SHP77 (cell line): ENCODE measurements at places on chromosomes 1 and 21.

- DNase-seq, result no peak
Observed at GRCh38 chr1:50126927-50127715, 18.4 kb downstream of the ELAVL4 start.

- DNase-seq, result peak; percentile 17
Observed at GRCh38 chr1:59497616-59498015, 200.7 kb downstream of the FGGY start.

DNA sequence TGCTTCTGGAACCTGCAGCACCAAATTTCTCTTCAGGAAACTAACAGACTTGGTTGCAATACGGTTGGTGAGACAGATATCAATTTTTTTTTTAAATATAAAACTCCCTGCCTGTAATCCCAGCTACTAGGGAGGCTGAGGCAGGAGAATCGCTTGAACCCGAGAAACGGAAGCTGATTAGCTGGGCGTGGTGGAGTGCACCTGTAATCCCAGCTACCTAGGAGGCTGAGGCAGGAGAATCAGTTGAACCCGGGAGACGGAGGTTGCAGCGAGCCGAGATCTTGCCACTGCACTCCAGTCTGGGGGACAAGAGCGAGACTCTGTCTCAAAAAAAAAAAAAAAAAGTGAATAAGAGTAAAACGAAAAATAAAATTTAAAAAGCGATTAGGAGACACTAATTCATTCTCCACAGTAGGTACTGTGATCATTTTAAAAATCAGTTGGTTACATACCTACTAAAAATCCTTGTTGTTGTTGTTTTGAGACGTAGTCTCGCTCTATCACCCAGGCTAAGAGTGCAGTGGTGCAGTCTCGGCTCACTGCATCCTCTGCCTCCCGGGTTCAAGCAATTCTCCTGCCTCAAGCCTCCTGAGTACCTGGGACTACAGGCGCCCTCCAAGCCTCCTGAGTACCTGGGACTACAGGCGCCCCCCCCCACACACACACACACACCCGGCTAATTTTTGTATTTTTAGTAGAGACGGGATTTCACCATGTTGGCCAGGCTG is 796 bp upstream of the RBM8A start:
- no peak for DNase-seq

GRCh38 chr1:210025870-210026269 is 87.9 kb downstream of the SYT14 start:
- no peak for DNase-seq

GRCh38 chr1:168057355-168057754 is 79.4 kb downstream of the GPR161 start:
- no peak for DNase-seq

DNA sequence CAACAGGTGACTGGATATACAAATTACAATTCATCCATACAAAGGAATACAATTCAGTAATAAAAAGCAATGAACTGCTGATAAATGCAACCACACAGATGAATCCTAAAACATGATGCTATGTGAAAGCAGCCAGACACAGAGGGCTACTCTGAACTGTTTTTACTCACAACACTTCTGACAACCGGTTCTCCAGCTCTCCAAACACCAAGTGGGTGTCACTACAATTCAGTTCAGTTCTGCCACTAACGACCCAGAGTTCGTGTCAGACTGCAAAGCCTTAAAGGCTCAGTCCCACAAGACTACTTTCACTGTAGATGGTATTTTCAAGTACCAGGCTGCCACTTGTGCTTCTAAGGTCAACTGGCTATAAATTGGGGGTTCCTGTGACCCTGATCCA is 119.4 kb downstream of the SLC16A1 start:
- DNase-seq, result no peak

DNA sequence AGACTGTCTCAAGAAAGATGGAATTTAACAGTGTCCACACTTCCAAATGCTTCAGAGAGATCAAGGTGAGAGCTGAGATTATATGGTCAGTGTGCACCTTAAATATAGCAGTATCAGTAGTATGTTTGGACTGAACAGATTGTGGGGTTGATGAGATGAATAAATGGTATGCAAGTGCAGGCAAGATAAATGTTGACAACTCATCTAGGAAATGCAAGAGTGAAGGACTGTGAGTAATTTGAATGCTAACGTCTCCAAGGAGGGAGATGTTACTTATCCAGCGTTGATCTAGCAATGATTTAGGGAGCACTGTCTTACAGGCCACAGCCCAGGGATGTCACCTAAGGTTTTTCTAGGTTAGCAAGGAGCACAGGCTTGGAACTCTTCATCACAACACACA is 170.7 kb upstream of the GALNT2 start:
- no peak for DNase-seq

DNA sequence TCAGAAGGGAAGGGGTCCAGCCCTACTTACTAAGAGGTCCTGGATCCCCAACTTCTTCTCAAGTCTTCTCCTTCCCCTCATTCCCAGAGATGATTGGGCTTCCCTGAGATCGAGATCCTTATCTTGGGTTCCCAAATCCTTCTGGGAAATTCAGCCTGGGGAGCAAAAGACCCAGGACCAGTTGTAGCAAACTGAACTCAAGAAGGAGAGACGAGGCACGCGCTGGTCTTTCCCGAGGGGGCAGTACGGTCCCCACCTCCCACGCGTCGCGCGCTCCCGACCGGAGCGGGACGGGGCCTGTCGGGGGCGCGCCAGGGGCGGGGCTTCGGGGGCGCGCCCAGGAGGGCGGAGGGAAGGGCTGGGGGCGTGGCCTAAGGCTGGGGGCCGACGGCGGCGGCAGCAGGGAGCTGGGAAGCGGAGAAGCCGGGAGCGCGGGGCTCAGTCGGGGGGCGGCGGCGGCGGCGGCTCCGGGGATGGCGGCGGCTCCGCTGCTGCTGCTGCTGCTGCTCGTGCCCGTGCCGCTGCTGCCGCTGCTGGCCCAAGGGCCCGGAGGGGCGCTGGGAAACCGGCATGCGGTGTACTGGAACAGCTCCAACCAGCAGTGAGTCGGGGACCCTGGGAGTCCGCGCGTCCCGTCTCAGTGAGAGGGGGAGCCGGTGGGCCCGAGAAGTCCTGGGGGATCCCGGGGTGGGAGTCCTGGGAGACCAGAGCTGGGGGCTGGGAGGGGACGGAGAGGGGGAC is at the start of gene EFNA3:
Gene EFNA3, plus strand, starts transcription at position 369 of the 741 bp plus-strand sequence. Its CDS starts 105 bp downstream, at position 474.
- DNase-seq, result peak; percentile 61

DNA sequence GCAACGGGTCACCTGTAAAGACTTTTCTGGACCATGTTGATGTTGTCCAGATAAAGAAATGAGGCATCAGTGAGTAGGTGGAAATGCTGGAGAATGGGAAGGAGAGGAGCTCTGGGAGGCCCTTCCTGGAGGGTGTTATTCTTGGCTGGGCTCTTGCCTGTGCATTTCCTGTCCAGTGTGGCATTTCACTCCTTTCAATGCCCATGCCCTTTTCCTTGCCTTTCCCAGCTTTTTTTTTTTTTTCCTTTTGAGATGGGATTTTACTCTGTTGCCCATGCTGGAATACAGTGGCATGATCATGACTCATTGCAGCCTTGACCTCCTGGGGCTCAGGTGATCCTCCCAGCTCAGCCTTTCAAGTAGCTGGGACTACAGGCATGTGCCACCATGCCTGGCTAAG is 11.8 kb downstream of the NOS1AP start:
- no peak for DNase-seq

DNA sequence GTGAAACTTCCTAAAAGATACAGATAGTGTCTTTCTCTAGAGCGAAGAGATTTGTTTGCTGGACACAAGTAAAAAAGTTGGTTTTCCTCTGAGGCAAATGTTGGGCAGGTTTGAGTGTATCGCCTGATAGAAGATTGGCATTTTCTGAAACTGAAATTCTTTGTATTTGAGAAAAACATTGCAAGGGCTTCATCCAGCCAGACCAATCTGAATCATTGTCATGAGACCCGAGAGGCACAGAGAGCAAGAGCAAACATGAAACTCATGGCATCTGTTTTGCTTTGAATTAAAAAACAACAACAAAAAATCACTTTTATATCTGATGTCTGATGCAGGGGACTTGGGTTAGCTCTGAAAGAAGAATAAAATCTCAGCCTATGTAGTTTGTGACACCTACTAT is 379.3 kb upstream of the NCAM2 start:
- DNase-seq, result no peak

DNA sequence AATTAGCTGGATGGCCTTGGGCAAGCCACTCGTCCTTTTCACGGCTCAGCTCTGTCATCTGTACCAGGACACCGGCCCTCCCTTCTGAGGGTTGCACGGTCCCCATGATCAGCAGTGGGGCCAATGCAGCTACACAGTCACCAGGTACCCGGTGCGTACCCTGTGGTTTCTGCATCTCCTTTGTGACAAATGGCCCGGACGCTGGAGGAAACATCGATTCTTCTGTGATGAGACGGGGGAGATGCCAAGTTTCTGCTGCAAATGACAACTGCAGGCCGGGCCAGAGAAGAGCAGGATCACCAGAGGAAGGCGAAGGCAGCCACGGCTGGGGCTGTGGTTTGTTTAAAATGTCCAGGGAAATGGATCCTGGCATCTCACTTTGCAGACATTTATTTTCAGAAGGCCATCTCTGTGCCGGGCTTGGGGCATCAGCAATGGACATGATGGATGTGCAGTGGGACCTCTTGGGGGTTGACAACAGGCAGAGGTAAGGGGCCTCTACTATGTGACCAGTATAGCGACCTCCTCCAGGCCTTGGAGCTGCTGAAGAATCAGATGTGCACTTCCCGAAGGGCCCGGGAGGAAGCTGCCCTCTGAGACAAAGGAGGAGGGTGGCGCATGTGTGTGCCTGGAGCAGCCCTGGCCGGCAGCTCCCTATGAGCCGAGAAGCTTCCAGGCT is 221.9 kb upstream of the C1orf174 start:
- DNase-seq, result no peak

GRCh38 chr1:161193561-161194235 is 5.2 kb downstream of the ADAMTS4 start:
- peak; percentile 50 for DNase-seq

DNA sequence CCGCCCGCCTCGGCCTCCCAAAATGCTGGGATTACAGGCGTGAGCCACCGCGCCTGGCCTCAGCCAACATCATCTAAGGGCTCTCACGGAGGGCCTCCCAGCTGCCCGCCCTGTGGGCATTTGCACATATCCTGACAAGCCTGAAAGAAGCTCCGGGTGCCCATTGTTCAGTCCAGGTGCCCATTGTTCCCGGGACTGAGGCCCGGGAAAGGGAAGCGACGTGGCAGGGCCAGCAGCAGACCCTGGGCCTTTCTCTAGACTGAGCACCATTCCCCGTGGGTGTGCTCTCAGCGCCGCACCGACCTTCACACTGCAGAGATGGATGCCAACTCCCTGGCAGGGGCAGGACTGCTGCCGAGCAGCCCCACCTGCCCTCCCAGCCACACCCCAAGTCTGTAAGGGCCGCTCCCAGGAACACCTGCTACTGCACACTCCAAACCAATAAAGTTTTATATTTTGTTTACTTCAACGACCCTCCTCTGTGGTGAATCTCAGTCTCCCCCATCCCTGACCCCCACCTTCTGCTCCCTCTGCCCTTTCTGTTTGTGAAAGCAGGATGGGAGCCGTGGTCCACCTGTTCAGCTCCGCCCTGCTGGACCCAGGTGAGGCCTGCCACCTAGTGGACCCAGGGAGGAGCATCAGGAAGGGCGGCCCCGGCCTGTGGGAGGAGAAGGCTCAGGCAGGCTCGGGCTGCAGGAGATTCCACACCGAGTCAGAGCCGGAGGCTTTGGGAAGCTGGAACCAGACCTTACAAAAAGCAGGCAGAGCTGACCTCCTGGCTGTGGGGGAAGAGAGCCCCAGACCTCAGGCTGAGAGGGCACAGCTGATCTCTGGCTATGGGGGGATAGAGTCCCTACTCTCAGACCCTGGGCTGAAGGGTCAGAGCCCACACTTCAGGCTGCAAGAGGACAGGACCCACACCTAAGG is 1.1 kb upstream of the TMEM82 start:
- DNase-seq, result peak; percentile 70

DNA sequence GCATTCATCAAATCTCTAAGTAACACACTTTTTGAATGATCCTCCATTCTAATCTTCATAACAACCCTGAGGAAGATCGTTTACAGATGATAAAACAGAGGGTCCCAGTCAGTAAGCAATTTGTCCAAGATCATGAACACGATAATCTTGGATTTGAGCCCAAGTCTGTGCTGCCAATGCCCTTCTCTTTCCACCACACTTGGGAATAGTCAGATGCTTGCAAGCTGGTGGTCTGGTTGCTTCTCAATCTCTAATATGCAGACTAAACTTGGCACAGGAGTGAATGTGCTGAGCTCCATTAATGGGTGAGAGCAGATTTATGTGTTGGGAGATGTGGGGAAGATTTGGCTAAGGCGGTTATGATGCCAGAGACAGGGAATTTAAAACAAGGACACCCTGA is 430.6 kb upstream of the DAB1 start:
- DNase-seq, result no peak

GRCh38 chr1:157948312-157949073 is 45.0 kb upstream of the KIRREL1 start:
- peak; percentile 4 for DNase-seq

DNA sequence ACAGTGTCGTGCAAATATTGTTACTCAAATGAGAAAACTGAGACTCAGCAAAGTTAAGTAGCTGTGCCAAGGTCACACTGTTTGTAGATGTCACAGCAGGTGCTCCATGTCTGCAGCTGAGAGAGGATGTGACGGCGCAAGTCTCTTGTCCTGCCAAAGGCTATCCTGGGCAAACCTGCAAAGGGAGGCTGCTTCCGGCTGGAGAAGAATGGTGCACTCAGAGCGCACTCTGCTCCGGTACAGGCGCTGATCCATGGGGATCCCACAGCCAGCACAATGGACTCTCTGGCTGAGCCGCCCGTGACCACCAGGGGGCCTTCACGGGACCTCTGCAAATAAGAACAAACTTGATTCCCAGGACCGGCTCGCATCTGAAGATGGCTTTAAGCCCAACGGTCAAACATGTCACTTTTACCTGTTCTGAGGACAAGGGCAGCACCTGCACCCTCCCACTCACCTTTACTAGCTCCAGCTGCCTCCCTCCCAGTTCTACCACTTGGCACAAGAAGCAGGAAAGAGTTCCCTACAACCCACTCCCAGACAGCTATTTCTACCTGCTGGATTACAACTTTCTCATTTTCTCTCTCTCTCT is 21.9 kb downstream of the RD3 start:
- DNase-seq, result peak; percentile 88

DNA sequence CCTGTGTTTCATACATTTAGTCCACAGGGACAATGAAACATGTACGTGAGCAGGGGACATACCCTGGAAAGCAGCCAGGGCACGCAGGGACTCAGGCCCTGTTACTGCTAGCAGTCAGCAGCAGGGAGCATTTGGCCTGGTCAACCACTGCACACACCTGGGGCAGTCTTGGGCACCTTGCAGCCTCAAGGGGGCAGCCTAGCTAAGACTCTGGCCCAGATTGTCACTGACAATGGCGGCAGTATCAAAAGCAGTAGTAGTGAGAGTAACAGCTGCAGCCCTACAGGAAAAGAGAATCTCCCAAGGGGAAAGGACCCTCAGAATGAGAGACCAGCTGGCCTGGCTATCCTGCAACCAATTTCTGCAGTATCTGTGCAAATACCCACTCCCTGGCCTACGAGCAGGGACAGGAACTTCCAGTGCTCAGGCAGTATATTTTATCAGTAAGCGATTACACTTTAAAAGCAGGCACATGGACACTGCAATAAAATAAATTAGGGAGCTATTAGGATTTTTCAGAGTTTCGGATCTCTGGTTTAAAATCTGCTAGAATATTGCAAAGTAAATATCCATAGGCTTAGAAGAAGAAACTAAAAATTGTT is 475.6 kb downstream of the LTN1 start:
- peak; percentile 74 for DNase-seq

GRCh38 chr1:60171801-60172200 is 98.2 kb upstream of the C1orf87 start:
- DNase-seq, result no peak

- no peak for DNase-seq
Observed at GRCh38 chr1:81920245-81920740, 119.6 kb downstream of the ADGRL2 start.

GRCh38 chr1:207897188-207897587 is 13.7 kb downstream of the CD34 start:
- DNase-seq, result no peak

- no peak for DNase-seq
Observed at GRCh38 chr1:97770376-97770775, 150.5 kb downstream of the DPYD start.
